ENCODE measurements at places on chromosomes 5 and 9. TPM values are rescaled to one million over a fixed set of nuclear protein-coding genes. Genes with fewer than 3 reads are reported as not detected.

- no peak for DNase-seq
Observed at GRCh38 chr5:1907616-1908015, 24.9 kb upstream of the IRX4 start.

DNA sequence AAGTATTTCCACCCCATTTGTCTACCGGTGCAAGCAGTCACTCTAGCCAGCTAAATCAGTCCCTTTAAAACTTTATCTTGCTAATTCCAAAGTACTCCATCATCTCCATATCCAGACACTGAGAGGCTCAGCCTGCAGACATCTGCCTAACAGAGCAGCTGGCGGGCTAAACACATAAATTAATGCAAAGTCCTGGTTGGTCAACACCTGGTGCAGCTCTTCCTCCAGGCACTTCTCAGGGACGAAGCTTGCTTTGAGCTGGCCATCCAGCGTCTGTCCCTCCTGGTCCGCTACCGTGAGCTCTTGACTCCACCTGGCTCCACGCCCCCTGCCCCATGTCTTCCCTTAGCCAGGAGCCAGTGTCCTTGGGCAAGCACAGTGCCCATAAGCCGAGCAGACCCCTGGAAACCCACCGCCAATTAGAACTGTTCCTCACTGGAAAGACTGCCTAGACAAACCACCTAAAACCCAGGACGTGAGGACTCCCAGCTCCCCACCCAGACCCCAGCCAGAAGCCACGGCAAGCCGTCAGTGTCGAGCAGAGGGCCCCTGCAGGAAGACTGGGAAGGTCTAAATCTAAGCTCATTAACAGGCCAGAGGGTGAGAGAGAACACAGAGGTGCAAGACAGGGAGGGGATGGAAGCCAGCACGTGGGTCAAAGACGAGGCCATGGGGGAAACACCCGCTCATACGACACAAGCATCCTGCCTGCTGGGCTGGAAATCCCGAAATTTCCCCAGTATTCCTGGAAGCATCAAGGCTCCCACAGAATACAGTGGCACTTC, 120.0 kb downstream of the COL23A1 start:
- DNase-seq = no peak

GRCh38 chr5:643811-644271, 31.7 kb downstream of the CEP72 start:
- DNase-seq = no peak

GRCh38 chr5:169009123-169009522, 291.8 kb downstream of the SLIT3 start:
- no peak for DNase-seq

DNA sequence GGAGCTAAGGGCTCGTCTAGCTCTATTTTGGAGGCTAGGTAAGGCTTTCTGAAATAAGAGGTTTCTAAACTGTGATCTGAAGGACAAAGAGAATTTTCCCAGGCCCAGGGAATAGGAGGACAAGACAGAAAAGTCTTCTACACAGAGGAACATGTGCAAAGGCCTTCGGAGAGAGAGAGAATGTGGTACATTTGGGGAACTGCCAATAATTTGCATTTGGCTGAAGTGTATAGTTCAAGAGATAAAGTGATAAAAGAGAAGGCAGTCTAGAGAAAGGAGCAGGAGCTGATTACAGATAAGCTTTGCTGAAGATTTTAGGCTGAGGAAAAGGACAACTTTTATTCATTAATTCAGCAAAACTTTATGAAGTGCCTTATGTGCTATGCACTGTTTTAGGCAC, 214.4 kb upstream of the ELL2 start:
- DNase-seq = no peak

- no peak for DNase-seq
Observed at GRCh38 chr5:147629196-147629595, 119.3 kb upstream of the DPYSL3 start.

Gene PCDHA13
- total RNA-seq = not detected
